ENCODE measurements at places on chromosomes 5 and 9.

DNA sequence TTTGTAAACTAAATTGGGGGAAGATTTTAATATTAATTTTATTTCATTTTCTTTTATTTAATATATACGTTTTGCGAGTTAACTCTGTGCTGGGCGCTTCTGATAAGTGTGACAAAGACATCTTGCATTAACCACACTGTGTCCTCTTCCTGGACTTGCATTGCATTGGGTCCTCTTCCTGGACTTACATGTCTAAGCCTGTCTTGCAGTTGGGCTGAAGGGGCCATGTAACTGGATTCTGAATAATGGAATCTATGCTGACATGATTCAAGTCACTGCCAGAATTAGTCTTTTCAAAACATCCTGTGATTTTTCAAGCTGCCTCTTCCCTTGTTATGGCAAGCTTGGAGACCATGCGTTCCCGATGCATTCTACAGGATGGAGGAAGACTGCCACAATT, 122.6 kb downstream of the TRIM32 start:
- DNase-seq: no peak

DNA sequence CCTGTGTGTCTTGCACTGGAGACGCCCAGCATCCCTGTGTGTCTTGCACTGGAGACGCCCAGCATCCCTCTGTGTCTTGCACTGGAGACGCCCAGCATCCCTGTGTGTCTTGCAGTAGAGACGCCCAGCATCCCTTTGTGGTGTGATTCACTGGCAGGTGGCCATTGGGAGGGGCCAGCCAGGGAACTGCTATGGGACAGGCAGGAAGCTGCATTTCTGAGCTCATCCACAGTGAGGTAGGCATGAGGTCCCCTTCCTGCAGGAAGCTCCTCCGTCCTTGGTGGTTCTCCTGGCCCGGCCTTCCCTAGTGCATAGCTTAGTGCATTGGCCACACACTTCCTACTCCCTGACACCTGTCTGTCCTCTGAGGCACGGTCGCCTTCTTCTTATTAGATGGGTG, 43.5 kb downstream of the IRX1 start:
- DNase-seq: peak; percentile 29

DNA sequence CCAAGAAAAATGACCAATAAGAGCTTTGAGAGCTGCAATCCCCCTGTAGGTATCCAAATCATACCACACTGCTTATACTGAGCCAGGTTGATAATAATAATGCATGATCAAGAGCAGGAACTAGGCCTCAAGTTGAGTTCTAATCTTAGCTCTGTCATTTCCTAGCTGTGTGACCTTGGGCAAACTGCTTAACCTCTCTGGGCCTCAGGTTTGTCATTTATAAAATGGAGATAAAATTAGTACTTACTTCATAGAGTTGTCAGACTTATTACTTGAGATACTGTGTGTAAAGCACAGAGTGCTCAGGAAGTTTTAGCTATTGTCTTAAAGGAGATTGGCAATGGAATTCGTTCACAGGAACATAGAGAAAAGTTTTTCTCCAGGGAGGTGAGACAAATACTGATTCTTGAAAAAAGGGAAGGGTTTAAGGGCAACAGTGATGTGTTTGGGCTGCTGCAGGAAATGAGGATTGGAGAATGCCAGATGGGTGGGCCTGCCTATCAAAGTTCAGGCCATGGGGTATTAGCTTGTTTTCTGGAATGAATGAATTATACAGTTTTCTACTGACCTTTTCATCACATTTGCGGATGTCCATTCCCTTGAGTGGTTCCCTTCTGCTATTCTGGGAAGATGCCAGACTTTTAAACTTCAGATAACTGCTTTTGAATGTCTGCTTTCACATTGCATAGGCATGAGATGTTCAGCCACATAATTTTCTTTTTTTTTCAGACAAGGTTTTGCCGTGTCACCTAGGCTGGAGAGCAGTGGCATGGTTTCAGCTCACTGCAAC, 10.2 kb upstream of the ATP6V0E1 start:
- DNase-seq: no peak

- DNase-seq: no peak
Measured at GRCh38 chr5:80198920-80199319, 56.9 kb downstream of the SERINC5 start.

GRCh38 chr5:82031220-82032119, 59.6 kb downstream of the ATG10 start:
- DNase-seq: peak; percentile 54

DNA sequence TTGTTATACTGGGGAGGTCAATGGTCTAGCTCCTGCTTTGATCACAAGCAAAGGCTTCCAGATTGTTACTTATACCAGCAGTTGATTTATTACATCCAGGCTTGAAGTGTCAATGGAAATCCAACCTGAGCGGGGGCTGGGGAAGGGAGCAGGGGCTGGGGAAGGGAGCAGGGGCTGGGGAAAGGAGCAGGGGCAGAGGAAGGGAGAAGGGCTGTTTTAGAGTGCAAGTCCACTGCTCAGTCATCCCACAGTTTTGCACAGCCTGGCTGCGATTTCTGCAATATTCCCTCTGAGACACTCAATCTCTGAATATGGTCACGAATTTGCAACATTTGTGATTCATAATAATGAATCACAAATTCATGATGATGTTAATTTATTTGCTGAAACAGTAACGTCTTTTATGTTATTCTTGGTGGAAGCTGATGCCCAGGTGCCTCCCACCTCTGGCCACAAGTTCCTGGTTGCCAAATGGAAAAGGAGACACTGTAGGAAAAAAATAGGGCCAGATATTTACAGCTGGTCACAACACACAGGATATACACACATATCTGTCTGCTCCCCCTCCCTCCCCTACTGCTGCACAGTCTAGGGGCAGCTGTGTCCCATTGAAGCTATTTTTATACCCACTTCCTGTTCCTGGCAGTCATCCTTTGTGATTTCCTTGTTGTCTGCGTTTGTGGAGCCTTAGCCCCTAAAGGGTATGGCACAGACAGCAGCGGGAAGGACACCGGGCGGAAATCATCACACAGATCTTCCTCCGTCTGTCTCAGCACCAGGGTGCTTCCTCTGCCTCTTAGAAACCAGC, 325.1 kb downstream of the GADD45G start:
- no peak for DNase-seq

DNA sequence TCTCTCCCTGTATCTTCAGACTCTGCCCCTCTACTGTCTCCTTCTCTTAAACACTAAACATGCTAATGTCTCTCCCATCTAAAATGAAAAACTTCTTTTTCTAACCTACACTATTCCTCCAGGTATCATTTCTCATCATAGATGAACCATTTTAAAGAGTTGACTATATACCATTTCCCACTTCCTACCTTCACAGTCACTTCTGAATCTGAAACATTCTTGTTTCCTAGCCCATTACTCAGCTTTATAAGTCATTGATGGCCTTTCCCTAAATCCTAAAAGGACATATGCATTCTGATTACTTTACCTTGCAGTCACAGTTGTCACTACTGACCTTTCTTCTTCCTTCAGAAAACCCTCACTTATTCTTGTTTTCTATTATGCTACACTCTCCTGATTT, 118.2 kb downstream of the SSBP2 start:
- DNase-seq: no peak

DNA sequence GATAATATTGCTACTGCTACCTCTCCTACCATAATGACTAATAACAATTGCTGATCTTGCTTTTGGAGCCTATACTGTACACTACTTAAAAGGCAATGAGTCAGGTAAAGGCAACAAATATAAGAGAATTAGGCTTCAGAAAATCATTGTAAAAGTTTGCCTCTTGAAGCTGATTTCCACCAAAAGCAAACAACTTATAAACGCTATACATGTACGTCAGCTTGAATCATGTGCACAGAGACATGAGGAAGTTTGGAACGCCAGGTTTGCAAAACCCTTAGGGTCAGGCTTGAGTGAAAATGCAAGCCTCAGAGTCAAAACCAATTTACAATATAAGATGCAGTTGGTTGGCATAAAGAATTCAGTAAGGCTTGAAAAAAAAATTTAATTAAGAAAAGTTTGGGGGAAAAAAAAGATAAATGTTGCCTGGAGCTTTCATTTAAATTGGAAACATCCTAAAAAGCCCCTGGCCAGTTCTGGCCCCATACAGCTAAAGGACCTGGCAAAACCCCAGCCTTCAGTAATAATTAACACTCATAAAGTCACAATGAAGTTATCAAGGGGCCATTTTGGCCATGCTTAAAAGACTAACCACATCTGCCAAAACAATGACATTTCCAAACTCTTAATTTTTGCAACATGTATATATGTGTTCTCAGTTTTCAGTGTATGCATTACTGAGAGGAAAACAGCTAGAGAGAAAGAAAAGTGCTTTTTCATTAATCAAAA, 181.0 kb upstream of the NFIL3 start:
- DNase-seq: no peak

DNA sequence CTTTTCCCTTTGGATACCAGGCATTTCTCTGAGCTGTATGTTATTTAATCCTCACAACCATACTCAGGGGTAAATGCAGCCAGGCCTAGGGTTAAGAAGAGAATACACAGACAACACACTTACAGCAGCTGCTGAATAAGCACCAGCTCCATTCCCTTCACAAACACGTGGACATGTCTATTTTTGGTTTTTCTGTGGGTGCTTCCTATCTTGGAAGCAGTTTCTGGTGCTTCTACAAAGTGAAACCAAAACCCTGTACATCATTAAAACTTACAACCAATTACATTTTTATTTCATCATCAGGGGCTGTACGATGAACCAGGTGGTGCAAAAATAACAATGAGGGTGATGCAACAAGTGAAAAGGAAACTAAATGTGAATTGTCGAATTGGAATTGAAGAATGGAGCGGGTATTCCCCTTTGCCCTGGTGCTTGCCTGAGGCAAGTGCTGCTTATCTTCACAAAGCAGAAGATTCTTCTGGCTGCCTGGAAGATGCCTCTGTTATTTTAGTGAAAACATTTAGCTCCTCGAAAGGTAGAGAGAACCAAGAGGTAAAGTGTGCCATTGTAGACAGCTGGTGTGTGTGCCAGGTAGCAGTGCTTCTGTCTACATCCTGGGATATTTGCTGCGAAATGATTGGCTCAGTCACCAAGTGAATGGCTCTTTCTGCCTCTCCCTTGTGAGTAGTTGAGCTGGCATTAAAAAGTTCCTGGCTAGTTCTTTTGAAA, 18.6 kb upstream of the IFNB1 start:
- DNase-seq: no peak

DNA sequence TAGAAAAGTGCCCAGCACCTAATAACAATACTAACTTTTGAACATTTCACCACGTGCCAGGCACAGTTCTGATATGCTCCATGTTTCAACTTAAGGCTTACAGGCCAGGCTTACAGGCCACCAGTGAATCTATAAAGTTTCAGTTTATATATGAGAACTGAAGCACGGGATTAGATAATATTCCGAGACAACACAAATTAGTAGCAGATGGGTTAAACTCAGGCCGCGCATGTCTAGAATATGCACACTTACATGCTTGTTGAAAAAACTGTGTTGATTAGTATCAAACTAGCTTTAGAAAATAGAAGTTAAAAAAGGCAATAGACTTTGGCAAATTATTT, 587.9 kb downstream of the MTRR start:
- no peak for DNase-seq

DNA sequence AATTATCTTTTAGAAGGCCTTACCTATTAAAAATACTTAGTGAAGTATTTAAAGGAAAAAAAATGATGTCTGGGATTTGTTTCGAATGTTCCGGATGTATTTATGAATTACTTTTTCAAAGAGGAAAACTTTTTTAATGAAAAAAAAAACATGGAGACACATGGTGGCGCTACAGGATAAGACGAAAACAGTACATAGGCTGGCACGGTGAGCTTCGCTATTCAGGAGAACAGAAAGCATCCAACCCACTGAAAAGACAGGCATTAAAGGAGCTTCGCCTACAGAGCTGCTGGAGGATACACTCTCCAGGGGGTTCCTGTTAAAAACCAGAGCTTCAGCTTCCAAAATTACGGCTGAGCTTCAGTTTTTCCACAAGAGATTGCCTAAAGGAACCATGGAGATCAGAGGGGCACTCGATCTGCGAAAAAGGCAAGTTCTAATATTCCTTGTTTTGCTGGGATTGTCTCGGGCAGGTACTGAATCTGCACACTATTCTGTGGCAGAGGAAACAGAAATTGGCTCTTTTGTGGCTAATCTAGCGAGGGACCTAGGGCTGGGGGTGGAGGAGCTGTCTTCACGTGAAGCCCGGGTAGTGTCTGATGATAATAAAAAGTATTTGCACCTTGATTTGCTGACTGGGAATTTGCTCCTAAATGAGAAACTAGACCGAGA, at the start of gene PCDHB14:
PCDHB14 (plus strand) TSS at position 232 of the 672 bp plus-strand sequence; CDS start at position 395, 163 bp downstream.
- peak; percentile 65 for DNase-seq

DNA sequence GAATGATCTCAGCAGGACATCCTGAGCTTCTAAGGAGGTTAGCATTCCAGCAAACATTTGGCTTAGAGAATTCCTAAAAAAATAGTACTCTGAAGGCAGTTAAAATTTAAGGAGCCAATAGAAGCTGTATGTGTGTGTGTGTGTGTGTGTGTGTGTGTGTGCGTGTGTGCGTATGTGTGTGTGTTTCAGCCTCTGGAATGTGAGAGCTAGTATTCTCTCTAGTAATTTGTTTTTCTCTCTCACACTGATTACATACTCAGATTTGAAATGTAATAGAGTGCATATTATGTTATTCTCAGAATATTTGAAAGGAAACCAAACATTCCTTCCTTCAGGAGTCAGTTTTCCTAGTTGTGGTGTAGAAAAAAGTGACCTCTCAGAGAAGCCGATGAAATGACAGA, 279.6 kb downstream of the TMEM38B start:
- no peak for DNase-seq

DNA sequence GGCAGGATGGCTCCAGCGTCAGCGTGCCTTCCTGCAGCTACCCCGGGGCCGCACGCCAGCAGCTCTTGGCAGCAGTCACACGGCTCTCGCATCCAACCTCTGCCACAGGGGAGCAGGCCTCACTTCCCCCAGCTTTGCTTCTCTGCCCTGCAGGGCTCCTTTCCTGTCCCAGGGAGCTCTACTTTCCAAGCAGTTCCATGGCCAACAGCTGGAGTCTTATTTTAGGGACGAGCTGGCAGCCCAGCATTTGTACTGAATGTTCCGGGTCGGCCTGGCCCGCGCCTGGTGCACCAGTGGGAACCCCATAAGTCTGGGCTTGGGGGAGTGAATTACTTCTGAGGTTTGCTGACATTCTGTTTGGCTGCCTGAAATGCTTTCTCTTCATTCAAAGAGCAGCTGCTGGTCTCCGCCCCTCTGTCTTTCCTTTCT, 34.6 kb downstream of the GADD45G start:
- no peak for DNase-seq

DNA sequence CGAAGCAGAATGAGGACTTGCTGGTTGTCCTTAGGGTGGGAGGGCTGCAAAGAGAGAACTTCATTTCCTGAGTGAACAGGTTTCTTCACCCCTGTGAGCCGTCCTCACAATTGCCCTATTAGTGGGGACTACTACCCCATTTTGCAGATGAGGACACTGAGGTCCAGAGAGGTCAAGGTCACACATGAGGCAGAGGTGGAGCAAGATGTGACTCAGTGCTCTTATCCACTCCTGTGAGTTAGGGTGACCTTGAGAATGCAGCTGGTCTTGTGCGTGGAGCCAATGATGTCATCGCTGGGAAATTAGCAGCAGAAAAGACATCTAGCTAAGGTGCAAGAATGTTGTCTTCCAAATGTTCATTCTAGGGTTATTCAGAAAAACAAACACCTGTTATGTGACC, 26.9 kb downstream of the GPRIN1 start:
- DNase-seq: no peak
